IMR-90 (cell line): ENCODE measurements at places on chromosomes 1 and 21. TPM values are rescaled to one million over a fixed set of nuclear protein-coding genes. Genes with fewer than 3 reads are reported as not detected.
A peak's percentile ranks its signal among the peaks of the same experiment; 100 is the strongest.

ZBTB8B gene
- not detected in 2 replicates for total RNA-seq

DNA sequence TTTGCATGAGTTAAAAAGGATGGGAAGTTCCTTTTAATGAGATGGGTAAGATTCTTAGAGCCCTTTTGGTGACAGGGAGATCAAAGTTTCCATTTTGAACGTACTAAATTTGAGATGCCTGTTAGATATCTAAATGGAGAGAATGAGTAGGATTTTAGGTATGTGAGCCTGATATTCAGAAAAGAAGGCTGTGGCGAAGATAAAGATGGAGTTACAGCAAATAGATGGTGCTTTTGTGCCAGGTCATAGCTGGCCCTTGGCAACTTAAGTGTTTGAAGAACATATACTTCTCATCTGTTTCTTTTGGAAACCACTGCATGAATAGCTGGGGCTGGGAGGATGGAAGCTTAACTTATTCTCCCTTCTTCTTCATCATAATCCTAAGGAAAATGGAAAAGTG lies 282.5 kb downstream of the PTBP2 start:
- H3K4me1 ChIP-seq: no peaks in the 10 kb centered on the region; the same call in 1 of the 2 replicates
- H3K4me3 ChIP-seq: no peak overlapping the region
- H3K36me3 ChIP-seq: no peaks in the 10 kb centered on the region
- H3K27ac ChIP-seq: no peak overlapping the region

GRCh38 chr1:159188375-159188788 lies 16.3 kb upstream of the ACKR1 start:
- H3K4me3 ChIP-seq: no peak overlapping the region
- H3K36me3 ChIP-seq: no peaks in the 10 kb centered on the region
- peaks cover 7% of the 10 kb centered on the region for H3K27me3 ChIP-seq
- no peaks in the 10 kb centered on the region for H3K4me1 ChIP-seq
- no peak overlapping the region for H3K27ac ChIP-seq
- peak; percentile 22 for DNase-seq

GRCh38 chr1:243716906-243717305 lies 133.1 kb downstream of the AKT3 start:
- no peaks in the 10 kb centered on the region for H3K27me3 ChIP-seq
- peak overlapping the region; percentile 20; the same call in 1 of the 2 replicates for H3K27ac ChIP-seq
- H3K4me1 ChIP-seq: peaks cover 16% of the 10 kb centered on the region
- peak; percentile 61 for DNase-seq
- no peak overlapping the region for H3K4me3 ChIP-seq
- H3K36me3 ChIP-seq: no peaks in the 10 kb centered on the region

- no peak overlapping the region for H3K4me3 ChIP-seq
- H3K27ac ChIP-seq: no peak overlapping the region
- H3K27me3 ChIP-seq: peaks cover 21% of the 10 kb centered on the region
- H3K4me1 ChIP-seq: no peaks in the 10 kb centered on the region
- DNase-seq: no peak
Observed at GRCh38 chr1:223343692-223344091, 20.3 kb downstream of the SUSD4 start.

- peak overlapping the region; percentile 5; the same call in 1 of the 2 replicates for H3K27ac ChIP-seq
- DNase-seq: peak; percentile 70
- no peaks in the 10 kb centered on the region for H3K27me3 ChIP-seq
- H3K4me1 ChIP-seq: no peaks in the 10 kb centered on the region
Observed at GRCh38 chr1:224392411-224393249, 36.0 kb downstream of the CNIH4 start.

TAS1R1 gene
- total RNA-seq: not detected in 2 replicates

C1QC gene
- total RNA-seq: not detected in 2 replicates

- H3K36me3 ChIP-seq: peaks cover 6% of the 10 kb centered on the region; the same call in 1 of the 2 replicates
- peaks cover 3% of the 10 kb centered on the region; the same call in 1 of the 2 replicates for H3K4me1 ChIP-seq
- peak; percentile 51 for DNase-seq
- no peak overlapping the region for H3K27ac ChIP-seq
Observed at GRCh38 chr21:45747802-45748445, 104.4 kb downstream of the PCBP3 start.

LCK gene
- total RNA-seq: not detected in 2 replicates

DNA sequence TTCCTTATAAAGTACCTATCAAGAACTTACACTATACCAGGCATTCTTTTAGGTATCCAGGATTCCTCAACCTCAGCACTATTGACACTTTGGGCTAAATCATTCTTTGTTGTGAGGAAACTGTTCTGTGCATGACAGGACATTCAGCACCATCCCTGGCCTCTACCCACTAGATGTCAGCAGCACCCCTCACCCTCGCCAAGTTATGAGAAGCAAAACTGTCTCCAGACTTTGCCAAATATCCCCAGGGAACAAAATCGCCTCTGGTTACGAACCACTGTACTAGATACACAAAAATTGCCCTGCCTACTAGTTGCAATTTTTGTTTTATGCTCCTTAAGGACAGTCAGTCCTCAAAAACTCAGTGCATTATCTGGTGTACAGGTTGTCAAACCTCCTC lies 35.7 kb downstream of the PALMD start:
- H3K27me3 ChIP-seq: no peaks in the 10 kb centered on the region
- peaks cover 13% of the 10 kb centered on the region for H3K4me1 ChIP-seq
- H3K4me3 ChIP-seq: no peak overlapping the region
- DNase-seq: no peak
- H3K27ac ChIP-seq: peak overlapping the region; percentile 74
- no peaks in the 10 kb centered on the region for H3K36me3 ChIP-seq

DNA sequence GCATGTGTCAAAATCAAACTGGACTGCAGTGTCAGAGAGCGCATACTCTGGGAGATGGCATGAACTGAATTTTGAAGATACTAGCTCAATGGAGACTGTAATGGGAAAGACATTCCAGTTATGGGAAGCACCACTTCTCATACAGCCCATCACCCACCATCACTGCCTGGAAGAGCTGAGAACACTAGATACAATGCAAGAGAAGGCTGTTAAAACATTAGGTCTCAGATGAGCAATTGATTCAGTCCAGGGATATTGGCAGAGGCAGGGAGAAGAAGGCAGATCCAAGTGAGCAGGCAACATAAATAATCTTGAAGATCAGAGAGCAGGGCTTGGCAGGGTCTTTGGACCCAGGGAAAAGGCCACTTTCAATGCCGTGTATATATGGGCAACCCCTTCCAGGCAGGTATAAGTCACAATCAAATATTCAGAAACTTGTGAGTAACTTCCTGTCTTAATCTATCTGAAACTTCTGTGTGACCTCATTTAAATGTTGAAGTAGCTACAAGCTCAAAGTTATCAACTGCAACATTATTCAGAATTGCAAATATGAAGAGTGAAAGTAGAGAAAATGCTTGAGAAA lies 290.3 kb upstream of the SGIP1 start:
- no peaks in the 10 kb centered on the region for H3K36me3 ChIP-seq
- peak; percentile 25 for DNase-seq
- H3K4me1 ChIP-seq: peaks cover 5% of the 10 kb centered on the region
- no peak overlapping the region for H3K4me3 ChIP-seq
- H3K27me3 ChIP-seq: no peaks in the 10 kb centered on the region
- no peak overlapping the region for H3K27ac ChIP-seq

DNA sequence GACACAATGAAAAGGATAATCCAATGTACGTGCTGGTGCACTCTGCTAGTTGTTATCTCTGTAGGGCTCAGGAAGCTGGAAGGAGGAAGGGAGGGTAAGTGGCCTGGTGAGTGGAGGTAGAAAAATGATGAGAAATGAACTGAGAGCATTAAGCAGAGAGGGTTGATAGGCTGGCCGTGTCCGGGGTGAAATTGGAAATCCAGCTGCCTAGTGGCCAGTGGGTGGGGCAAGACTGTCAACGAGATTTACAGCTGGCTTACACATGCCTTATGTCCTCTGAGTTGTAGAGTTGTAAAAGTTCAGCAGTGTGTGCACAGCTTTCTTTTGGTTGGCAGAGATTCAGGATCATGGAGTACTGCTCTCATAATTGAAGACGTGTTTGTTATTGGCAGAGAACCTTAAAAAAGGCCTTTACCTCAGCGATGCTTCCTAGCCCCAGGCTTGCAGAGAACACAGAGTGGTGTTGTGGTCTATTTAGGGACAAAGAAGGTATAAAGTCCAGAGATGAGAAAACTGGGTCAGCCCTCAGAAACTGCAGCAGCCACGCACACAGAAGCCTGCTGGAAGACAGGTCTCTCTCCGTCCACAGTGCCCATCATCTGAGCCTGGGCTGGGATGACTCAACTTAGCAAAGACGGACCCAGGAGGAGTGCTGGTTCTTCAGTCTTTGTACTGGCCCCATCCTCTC lies 132.4 kb downstream of the EDEM3 start:
- H3K36me3 ChIP-seq: no peaks in the 10 kb centered on the region
- H3K4me3 ChIP-seq: no peak overlapping the region

DNA sequence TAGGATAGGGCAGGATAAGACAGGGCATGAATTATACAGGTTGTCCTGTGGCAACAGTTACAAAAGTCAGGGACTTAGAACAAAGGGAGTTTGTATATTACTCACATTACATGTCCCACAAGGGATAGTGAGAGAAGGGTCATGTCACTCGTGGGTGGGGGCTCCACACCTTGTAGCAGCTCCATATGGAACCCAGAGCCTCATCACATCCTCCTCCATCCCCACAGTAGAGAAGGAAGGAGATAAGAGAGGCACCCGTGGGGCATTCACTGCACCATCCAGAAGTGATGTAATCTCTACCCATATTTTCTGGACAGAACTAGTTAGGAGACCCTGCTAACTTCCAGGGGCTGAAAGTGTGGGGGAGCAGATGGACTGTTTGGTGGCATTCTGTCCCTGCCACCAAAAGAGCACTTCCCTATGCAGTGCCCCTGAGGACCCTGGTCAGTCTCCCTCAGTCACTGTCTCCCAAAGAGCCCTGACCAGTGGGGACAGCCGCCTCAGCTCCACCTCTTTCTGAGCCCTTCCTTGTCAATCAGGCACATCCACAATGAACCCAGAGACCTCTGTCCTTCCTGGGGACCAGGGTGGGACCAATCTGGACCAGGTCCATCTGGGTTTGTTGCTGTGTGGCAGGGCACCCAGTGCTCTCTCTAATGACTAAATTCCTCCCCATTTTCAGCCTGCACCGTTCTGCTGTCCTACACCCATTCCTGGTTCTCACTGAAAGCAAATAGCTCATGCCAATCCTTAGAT lies 154.8 kb upstream of the ETV3 start:
- no peaks in the 10 kb centered on the region for H3K36me3 ChIP-seq
- H3K4me3 ChIP-seq: no peak overlapping the region
- DNase-seq: no peak

DNA sequence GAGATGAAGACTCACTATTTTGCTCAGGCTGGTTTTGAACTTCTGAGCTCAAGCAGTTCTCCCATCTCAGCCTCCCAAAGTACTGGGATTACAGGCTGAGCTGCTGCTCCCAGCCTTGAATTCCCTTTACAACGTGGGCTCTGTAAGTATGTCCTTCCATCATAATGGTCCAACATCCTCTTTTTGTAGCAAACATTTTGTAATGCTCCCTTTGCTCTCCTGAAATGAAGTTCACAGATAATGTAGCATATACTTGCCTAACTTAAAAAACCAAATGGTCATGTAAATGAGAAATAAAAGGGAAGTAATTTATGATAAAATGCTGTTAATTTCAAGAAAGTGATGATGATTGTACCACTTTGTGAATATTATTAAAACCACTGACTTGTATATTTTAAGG lies 30.5 kb upstream of the THEM4 start:
- DNase-seq: no peak
- H3K27me3 ChIP-seq: no peaks in the 10 kb centered on the region
- peaks cover 5% of the 10 kb centered on the region for H3K4me1 ChIP-seq
- no peaks in the 10 kb centered on the region for H3K36me3 ChIP-seq

DNA sequence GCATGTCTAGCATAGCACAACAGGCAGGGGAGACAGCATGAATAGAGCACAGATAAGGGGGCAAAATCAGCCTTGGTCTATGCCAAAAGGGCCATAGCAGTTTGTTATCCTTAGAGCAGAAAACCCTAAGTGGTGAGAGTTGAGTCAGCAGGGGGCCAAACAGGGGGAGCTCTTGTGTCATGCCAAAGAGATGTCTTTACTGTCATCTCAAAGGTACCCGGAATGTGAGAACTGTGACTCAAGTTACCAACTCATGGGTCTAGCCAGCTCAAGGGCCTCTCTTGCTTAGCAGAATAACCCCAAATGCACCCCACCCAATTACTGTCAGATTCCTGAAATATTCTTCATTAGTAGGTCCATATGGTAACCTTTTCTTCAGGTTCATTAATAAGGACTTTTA lies 45.9 kb upstream of the NRDC start:
- peaks cover 11% of the 10 kb centered on the region; the same call in 1 of the 2 replicates for H3K36me3 ChIP-seq
- DNase-seq: peak; percentile 77
- H3K27ac ChIP-seq: peak overlapping the region; percentile 51
- peaks cover 45% of the 10 kb centered on the region for H3K4me1 ChIP-seq
- no peaks in the 10 kb centered on the region for H3K27me3 ChIP-seq

DNA sequence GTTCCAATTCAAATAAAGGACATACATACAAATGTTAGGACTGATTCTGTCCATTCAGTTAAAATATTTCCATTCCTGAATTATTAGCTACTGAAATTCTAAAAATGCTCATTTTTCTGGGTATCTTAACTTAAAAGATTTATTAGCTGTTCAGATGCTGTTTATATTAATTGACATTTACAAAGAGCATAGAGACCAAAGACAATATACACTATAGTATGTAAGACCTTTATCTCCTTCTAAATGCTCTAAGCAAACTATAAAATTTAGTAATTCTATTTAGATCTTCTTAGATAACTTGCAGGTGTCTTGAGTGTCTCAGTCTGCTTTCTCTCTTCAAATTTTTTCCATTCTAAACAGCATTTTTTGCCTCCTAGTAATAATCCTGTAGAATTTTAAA lies 39.3 kb downstream of the VAMP4 start:
- no peaks in the 10 kb centered on the region for H3K4me1 ChIP-seq
- H3K27me3 ChIP-seq: no peaks in the 10 kb centered on the region
- no peak overlapping the region for H3K27ac ChIP-seq
- DNase-seq: no peak
- peaks cover 4% of the 10 kb centered on the region; the same call in 1 of the 2 replicates for H3K36me3 ChIP-seq

GRCh38 chr1:15618077-15618654 lies 908 bp downstream of the DDI2 start:
- H3K36me3 ChIP-seq: no peaks in the 10 kb centered on the region
- no peaks in the 10 kb centered on the region for H3K27me3 ChIP-seq
- no peak for DNase-seq
- H3K4me3 ChIP-seq: peak overlapping the region; percentile 76
- H3K27ac ChIP-seq: peak overlapping the region; percentile 88

DNA sequence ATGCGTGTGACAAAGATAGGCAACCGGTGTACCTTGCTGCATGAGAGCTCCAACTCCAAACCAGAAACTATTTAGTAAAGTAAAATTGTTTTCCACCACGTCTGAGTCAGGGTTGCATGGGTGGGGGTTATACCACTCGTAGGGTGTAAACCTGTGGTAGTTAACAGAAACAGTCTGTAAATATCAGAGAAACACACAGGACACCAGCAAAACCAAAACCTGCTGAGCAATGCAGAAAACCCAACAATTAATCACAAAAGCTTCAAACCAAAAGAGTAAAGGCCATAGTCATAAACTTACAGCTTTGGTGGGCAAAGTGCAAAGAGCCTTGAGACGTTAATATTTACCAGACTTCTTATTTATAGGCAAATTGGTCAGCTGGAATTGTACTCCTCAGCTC lies 282.7 kb downstream of the BACH1 start:
- no peaks in the 10 kb centered on the region for H3K36me3 ChIP-seq
- H3K27ac ChIP-seq: no peak overlapping the region
- no peaks in the 10 kb centered on the region for H3K27me3 ChIP-seq
- H3K4me1 ChIP-seq: peaks cover 1% of the 10 kb centered on the region; the same call in 1 of the 2 replicates
- no peak overlapping the region for H3K4me3 ChIP-seq

- H3K4me1 ChIP-seq: no peaks in the 10 kb centered on the region
- H3K27me3 ChIP-seq: no peaks in the 10 kb centered on the region
- H3K36me3 ChIP-seq: no peaks in the 10 kb centered on the region
- H3K27ac ChIP-seq: no peak overlapping the region
- H3K4me3 ChIP-seq: no peak overlapping the region
Observed at GRCh38 chr21:40602080-40602479, 244.9 kb downstream of the DSCAM start.

MYCBP gene
- total RNA-seq: 9.9 and 15.6 TPM in 2 replicates

HMGCS2 gene
- total RNA-seq: not detected in 2 replicates
